Stimulated activated CD4-positive, alpha-beta T cell treated with anti-CD3 and anti-CD28 coated beads, Interleukin-15, amount 100 ng/mL, for 1 hour (primary cell): ENCODE measurements at places on chromosomes 6 and 20.

DNA sequence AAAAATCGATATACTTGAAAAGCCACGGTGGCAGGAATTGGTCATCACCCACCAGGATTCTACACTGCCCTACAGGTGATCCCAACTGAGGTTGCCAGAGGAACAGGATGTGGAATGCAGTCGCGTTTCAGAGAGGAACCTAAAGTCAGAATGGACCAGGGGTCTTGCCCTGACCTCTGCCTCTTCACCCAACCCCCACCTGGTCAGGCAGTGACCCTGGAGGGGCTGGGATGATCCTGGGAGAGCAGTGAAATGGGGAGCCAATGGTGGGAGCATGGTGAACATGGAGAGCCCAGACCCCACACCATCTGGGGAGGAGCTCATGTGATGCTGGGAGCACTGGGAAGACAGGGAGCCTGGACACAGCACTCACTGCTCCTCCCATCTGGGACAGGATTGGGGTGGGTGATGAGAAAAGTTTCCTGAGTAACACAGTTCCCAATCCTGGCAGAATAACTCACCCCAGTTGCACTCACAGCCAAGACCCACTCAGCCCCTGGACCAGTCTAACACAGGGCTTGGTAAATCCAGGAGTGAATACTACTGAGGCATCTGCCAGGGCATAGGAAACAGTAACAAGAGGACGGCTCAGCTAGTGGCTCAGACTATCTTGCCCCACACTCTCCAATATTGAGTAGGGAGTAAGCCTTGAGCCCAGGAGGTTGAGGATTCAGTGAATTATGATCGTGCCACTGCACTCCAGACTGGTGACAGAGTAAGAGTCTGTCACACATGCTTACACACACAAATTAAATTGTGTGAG lies 1.7 kb upstream of the ULBP2 start:
- no peak for DNase-seq

- no peak for DNase-seq
These were observed 106.6 kb downstream of the SGK1 start for GRCh38 chr6:134211297-134211696.

DNA sequence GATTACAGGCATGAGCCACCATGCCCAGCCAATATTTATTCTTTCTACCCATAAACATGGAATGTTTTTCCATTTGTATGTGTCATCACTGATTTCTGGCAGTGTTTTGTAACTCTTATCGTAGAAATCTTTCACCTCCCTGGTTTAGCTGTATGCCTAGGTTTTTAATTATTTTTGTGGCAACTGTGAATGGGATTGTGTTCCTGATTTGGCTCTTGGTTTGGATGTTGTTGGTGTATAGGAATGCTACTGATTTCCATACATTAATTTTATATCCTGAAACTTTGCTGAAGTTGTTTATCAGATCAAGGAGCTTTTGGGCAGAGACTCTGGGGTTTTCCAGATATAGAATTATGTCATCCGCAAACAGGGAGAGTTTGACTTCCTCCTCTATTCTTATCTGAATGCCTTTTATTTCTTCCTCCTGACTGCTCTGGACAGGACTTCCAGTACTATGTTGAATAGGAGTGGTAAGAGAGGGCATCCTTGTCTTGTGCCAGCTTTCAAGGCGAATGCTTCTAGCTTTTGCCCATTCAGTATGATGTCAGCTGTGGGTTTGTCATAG lies 198.6 kb downstream of the ZDHHC14 start:
- no peak for DNase-seq

DNA sequence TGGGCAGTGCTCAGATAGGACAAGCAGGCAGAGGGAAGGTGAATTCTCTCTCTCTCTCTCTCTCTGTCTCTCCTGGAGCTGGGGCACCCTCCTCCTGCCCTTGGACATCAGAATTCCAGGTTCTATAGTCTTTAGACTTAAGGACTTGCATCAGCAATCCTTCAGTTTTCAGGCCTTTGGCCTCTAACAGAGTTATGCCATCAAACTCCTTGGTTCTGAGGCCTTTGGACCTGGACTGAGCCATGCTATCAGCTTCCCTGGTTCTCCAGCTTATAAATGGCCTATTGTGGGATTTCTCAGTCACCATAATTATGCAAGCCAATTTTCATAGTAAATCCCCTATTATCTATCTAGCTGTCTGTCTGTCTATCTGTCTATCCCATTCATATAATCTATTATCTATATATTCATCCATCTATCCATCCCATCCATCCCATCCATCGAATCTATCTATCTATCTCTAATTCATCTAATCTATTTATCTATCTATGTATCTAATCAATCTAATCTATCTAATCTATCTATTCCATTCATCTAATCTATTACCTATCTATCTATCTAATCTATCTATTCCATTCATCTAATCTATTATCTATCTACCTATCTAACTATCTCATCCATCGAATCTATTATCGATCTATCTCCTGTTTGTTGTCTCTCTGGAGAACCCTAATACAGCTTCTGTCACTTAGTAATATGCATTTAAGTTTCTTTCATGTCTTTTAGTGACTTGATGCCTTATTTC lies 48.2 kb upstream of the HIVEP1 start:
- DNase-seq, result no peak

- no peak for DNase-seq
These were observed 2.4 kb upstream of the KHDC1L start for GRCh38 chr6:73227606-73228255.

DNA sequence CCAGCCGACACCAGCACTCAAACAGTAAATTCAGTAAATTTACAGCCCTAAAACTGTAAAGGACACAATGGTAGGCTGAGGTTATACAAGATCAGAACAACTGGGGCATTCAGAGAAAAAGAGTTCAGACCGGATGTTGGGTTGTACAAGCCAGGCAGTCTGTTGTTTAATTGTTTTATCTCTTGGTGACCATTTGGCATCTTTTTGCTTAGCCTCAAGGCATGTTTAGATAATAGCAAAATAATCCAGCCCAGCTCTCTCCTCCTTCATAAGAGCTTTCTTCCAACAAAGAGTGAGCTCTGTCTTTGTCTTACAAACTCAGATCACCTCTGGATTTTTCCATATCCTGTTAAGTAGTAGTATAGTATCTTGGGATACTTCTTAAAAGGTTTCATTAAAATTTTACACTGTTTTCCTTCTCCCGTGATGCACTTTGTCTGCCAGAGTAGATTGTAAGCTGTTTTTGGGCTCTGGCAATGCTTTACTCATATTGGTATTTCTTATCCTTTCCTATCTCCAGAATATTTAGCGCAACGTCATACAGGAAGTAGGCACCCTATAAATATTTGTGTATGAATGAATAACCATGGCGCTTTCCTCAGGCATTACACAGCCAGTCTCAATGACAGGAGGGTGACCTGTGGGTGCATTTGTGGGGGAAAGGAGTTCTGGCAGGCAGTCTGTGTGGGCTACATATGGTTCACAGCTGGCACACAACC lies 35.6 kb upstream of the TRAM2 start:
- DNase-seq, result no peak

GRCh38 chr6:25883536-25883935 lies 9.5 kb upstream of the SLC17A3 start:
- DNase-seq, result no peak

GRCh38 chr20:4070323-4071177 lies 55.2 kb upstream of the RNF24 start:
- no peak for DNase-seq

GRCh38 chr6:31075528-31075927 lies 36.8 kb downstream of the C6orf15 start:
- no peak for DNase-seq

GRCh38 chr20:32435449-32436107 lies 77.4 kb downstream of the ASXL1 start:
- DNase-seq, result no peak

GRCh38 chr20:64035066-64035932 lies 683 bp upstream of the C20orf204 start:
- peak; percentile 17 for DNase-seq

- DNase-seq, result no peak
These were observed 255.0 kb downstream of the NRN1 start for GRCh38 chr6:5751525-5752390.

DNA sequence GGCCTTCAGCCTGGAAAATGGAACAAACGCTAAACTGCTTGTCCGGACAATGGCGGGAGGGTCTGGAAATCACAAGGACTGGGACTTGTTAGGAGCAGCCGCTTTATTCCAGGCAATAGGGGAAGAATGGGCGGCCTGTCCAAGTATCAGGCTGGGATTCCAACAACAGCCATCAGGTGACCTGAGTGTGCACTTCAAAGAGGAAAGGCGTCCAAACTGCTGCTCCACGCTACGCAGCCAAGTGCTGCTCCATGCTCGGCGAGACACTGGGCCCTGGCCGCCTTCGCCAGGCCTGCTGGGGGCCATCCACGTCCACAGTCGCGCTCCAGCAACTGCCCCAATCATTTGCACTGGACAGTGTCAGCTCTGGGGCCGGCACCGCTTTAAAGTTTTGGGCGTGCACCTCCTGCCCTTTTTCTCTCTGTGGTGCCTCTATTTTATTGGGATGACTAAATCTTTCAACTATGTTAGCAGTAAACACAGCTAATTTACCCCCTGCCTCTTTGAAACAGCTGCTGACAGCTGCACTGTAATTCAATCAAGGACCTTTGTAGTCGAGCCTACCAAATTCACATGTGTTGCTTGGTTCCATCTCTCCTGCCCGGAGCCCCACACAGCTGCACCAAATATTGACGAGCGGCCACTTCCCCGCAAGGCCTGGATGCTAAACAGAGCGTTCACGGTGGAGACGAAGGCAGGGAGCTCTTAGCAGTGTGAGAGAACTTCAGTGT lies 98.3 kb downstream of the BMP7 start:
- no peak for DNase-seq
